Activated naive CD4-positive, alpha-beta T cell (primary cell): ENCODE measurements at places on chromosomes 7 and 10.
A peak's percentile ranks its signal among the peaks of the same experiment; 100 is the strongest.

- DNase-seq: no peak
These were observed 64.0 kb downstream of the MTPAP start for GRCh38 chr10:30284865-30285594.

GRCh38 chr7:5139998-5140397 lies 50.0 kb upstream of the WIPI2 start:
- no peak for DNase-seq

GRCh38 chr10:6665847-6666246 lies 85.8 kb upstream of the PRKCQ start:
- DNase-seq: no peak

GRCh38 chr10:49568235-49568634 lies 29.3 kb upstream of the ERCC6 start:
- no peak for DNase-seq

DNA sequence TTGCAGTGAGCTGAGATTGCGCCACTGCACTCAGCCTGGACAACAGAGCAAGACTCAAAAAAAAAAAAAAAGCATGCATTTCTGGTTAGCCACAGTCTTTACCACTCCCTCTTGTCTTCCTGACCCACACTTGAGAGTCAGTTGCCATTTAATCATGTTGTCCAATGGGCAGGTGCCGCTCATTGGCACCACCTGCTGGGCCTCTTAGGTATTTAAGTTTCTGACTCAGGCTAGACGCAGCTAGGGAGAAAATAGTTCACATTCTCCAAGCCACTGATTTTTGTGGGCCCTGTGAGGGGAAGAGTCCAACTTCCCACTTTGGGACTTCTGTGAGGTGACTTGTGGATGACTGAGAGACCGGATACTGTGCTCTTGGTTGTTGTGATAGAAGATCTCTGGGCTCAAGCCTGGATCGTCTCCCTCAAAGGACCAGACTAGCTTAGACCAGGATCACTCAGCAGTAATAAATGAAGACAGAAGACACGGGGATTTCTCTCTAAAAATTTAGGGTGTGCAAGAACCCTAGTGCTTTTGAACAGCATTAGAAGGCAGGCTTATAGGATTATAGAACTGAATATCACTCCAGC lies 26.8 kb upstream of the SORCS3 start:
- no peak for DNase-seq

GRCh38 chr7:41870461-41871138 lies 167.7 kb upstream of the INHBA start:
- no peak for DNase-seq

GRCh38 chr10:114337510-114338462 lies 66.5 kb downstream of the AFAP1L2 start:
- DNase-seq: no peak

DNA sequence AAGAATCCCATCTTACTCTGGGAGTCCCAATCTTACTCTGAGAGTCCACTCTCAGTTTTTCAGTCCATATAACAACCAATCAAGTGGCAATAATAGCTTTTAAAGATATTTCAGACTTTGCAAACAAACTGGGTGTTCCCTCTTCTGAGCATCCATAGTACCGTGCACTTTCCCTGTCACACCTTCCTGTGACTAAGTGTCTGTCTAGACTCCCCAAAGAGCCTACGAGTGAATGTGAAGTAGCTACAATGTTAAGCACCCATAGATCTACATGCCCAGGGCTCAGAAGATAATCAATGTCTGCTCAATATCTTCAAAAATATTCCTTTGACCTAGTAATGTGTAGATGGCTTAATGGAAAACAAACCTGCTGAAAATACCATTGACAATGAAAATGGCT lies 95.6 kb upstream of the ASAH2 start:
- DNase-seq: no peak

GRCh38 chr7:31720366-31720765 lies 33.4 kb downstream of the PPP1R17 start:
- no peak for DNase-seq

GRCh38 chr7:5695727-5696345 lies 85.6 kb downstream of the RNF216 start:
- no peak for DNase-seq

DNA sequence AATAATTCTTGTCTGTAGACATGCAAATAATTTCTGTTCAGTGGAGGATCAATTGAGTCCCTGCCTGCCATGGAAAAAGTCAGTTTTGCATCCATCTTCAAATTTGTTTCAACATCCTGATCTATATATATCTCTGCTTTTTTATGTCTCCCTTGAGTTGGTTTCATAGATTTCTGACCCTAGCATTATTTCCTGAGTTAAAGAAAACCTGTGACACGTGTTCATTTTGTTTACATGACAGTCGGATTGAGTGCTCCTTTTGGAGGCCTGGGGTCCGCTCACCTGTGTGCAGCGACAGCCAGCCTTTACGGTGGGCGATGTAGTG lies 674 bp downstream of the MRPS24 start:
- no peak for DNase-seq

- no peak for DNase-seq
These were observed 110.4 kb downstream of the RAMP3 start for GRCh38 chr7:45268013-45268412.

GRCh38 chr7:135690566-135690965 lies 28.3 kb downstream of the STMP1 start:
- no peak for DNase-seq

- DNase-seq: no peak
These were observed 57.4 kb downstream of the ATE1 start for GRCh38 chr10:121870413-121870812.

- no peak for DNase-seq
These were observed 18.7 kb upstream of the SLF2 start for GRCh38 chr10:100894033-100894432.

- DNase-seq: no peak
These were observed 20.8 kb downstream of the ACSM6 start for GRCh38 chr10:95214793-95215192.

DNA sequence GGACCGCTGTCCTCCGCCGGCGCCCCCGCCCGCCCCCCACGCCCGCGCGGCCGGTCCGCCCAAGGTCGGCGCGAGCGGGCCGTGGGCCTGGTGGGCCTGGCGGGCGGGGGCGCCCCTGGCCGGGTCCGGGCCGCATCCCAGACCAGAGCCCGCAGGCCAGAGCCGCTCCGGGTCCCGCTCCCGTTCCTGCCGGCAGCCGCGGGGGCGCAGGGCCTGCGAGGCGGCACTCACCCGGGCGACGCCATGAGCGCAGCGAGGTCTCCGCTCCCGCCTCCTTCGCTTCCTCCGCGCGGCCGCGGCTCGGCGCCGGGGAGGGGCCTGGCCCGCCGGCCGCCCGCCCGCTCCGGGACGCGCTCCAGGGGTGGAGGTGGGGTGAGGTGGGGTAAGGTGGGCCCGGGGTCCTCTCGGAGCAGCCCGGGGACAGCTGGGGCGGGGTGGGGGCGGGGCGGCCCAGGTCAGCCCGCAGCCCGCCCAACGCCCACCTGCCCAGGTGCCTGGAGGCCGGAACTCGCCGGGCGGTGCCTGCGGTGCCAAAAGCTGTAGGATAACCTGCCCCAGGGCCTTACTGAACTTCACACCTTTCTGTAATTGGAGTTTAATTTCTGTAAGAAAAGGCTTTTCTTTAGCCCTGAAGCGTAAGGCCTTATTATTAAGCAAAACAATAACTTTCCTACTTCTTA lies at the start of gene URGCP:
URGCP (minus strand) TSS at position 266 of the 680 bp plus-strand sequence; CDS start at position 245, 21 bp downstream.
- DNase-seq: peak; percentile 15

DNA sequence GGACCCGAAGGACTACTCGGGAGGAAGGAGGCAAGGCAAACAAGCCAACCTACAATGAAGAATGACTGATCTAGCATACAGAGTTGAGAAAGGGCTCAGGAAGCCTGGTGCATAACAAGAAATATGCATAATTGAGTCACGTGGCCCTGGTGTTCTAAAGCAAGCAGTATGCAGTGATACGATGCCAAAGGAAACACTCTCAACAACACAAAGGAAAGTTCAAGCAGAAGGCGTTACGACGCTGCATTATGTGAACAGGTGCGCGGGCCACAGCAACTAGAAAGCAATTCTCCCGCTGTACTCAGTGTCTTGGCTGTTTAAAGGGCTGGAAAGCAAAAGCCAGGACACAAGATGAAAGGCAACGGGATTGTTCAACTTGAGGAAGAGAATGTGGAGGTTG lies 100.8 kb downstream of the PRTFDC1 start:
- no peak for DNase-seq

- DNase-seq: no peak
These were observed 139.7 kb upstream of the PCBD1 start for GRCh38 chr10:71028066-71028465.

DNA sequence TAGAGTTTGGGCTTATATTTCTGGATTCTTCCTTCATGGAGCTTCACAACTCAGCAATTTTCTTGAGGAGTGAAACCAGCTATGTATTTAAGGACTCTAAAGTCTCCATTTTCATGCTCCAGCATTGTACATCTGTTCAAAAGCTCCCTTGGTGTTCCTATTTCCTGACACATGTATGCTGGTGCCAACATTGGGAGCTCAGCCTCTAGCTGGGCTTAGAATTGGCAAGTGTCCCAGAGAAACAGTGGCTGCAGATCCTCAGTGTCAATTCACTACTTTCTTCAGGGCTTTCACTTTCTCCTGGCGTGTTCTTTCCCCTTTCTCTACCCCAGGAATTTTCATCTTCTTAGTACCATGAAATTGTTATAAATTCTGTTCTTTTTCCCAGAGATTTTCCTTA lies 103.1 kb downstream of the ZNF467 start:
- DNase-seq: no peak

DNA sequence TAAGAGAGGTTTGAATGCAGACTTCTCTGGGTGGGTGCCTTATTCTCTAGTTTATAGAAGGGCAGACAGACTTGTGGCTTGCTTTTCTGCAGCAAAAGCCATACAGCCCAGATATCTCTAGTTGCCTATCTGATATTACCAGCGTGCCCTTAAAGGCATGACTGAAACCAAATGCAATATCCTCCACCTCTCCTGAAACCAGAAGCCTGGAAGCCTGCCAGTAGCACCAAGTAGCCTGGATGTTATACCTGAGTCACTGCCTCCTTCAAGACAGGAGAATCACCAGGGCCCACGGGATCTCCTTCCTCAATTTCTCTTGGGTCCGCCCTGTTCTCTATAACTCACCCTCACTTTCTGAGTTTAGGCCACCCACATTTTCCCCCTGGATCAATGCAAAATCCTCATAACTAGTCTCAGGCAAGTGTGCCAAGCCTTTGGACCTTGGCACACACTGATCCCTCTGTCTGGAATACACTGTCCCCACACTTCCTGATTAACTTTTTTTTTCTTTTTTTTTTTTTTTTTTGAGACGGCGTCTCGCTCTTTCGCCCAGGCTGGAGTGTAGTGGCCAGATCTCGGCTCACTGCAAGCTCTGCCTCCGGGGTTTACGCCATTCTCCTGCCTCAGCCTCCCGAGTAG lies 638.4 kb downstream of the GALNT17 start:
- DNase-seq: no peak

- no peak for DNase-seq
These were observed 150.4 kb downstream of the PARD3 start for GRCh38 chr10:34664706-34665105.

- no peak for DNase-seq
These were observed 29.0 kb upstream of the MPP7 start for GRCh38 chr10:28331841-28332240.

- DNase-seq: no peak
These were observed 148.7 kb upstream of the MKI67 start for GRCh38 chr10:128274938-128275337.

- DNase-seq: no peak
These were observed 484.2 kb downstream of the PLXNA4 start for GRCh38 chr7:132092106-132092505.
